ENCODE measurements at places on chromosomes 5 and 9.

GRCh38 chr9:135992486-135993408 is 31.6 kb upstream of the UBAC1 start:
- peak; percentile 49 for DNase-seq

GRCh38 chr5:156197042-156197635 is 129.8 kb upstream of the SGCD start:
- no peak for DNase-seq

GRCh38 chr5:61386045-61386800 is 54.2 kb downstream of the ZSWIM6 start:
- no peak for DNase-seq

DNA sequence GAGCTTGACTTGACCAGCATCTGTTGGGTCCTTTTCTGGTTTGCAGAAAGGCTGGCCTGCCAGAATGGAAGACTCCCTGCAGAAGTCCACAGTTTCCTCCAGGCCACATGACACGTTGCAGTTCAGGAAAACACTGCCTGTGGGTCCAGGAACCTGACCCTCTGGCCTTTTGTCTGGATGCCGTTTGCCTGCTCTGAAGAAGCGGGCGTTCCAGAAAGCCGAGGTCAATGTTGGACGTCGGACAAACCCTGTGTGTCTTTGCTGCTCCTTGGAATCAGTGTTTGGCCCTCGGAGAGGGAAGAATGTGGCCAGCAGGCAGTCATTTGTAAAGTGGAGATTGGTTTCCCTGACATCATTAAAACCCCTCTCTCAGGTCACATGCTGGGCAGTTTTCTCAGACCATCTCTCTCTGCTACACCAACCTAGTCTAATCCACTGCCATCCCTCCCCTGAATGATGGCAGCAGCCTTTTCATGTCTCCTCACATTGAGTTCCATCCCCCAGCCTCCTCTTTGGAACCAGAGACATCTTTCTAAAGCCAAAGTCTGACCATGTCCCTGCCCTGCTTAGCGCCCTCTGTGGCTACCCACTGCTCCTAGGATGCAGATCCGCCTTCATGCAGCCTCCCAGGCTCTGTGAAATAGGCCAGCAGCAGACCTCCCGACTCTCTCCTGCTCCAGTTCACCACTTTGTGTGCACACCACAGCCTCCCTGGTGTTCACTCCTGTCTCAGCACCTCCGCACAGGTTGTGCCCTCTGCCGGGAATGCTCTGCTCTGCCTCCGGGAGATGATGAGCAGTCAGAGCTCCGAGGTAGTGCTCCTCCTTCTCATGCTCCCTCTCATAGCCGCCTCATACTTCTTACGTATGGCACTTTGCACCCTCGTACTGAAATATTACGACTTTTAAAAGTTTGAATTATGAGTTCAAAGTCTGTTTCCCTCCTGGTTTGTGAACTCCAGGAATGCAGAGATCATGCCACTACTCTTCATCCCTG is 75.6 kb downstream of the RALGPS1 start:
- no peak for DNase-seq
